ENCODE measurements at places on chromosomes 5 and 9.
A peak's percentile ranks its signal among the peaks of the same experiment; 100 is the strongest.

- no peak for DNase-seq
Measured at GRCh38 chr9:123468541-123468940, 112.5 kb downstream of the CRB2 start.

DNA sequence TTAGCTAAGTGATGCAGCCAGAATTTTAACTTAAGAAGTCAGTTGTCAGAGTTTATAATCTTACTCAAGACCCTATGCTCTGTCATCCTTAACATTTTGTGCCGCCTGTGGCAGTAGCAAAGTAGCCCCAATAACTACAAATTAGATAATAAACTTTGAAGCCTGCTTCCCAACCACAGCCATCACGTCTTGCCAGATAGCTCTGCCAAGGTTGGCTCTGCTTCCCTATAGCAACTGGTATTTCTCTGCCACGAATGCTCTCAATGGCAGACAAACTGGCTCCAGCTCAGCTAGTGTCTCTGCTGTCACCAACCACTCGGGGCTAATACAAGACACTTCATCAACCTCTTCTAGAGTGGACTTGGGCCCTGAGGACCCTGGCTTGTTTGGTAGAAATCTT is 576.1 kb downstream of the CDH12 start:
- no peak for DNase-seq

DNA sequence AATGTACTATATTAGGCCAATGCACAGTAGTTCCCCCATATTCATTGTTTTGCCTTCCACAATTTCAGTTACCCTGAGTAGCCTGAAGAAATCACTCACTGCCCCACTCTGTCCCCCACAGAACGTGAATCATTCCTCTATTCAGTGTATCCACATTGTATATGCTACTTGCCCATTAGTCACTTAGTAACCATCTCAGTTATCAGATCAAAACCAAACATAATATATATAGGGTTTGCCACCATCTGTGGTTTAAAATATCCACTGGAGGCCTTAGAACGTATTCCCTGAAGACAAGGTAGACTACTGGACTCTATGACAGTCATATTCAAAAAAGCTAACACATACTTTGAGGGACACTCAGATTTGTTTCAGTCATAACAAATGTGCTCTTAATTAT is 465.7 kb upstream of the RGMB start:
- DNase-seq, result no peak

GRCh38 chr9:111871499-111871855 is 25.1 kb upstream of the UGCG start:
- DNase-seq, result no peak

DNA sequence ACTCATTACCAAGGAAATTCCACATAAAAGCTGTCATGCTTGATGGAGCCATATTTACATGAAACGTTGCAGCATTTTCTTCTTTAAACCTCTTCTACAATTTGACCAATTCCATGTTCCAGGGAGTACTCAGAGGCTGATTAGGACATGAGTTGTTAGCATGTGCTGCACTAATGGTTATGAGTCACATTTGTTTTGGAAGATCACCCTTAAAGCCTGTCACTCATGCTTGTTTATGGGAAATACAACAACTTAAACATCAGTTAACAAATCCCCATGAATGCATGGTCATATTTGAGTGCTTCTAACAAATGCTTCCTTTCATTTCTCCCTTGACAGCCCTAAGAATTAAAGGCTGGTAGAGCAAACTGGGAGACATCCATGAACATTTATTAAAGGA is 156.1 kb downstream of the GHR start:
- DNase-seq, result no peak

DNA sequence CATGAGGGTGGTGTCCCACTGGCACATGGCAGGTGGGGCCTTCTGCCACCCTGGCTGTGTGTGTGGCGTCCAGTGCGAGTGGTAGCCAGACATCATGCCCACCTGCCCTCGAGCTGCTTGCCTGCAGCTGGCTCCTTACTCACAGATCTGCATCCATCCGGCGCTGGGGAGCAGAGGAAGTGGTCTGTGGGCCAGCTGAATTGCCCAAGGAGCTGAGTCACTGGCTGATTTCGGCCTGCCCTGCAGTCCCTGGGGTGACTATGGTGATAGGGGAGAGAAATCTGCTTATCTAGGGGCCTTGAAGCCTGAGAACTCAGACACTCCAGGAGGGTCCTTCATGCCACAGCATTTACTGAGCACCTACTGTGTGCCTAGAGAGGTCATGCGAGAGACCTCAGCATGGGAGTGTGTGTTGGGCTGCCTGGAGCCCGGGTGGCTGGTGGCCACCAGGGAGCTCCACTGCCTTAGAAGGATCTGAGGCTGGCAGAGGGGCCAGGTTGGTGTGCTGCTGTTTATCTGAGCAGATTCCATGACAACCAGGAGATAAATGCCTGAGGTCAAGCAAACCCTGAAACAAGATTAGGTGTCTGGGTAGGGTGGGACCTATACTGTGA is 57.1 kb downstream of the SLC22A5 start:
- no peak for DNase-seq

DNA sequence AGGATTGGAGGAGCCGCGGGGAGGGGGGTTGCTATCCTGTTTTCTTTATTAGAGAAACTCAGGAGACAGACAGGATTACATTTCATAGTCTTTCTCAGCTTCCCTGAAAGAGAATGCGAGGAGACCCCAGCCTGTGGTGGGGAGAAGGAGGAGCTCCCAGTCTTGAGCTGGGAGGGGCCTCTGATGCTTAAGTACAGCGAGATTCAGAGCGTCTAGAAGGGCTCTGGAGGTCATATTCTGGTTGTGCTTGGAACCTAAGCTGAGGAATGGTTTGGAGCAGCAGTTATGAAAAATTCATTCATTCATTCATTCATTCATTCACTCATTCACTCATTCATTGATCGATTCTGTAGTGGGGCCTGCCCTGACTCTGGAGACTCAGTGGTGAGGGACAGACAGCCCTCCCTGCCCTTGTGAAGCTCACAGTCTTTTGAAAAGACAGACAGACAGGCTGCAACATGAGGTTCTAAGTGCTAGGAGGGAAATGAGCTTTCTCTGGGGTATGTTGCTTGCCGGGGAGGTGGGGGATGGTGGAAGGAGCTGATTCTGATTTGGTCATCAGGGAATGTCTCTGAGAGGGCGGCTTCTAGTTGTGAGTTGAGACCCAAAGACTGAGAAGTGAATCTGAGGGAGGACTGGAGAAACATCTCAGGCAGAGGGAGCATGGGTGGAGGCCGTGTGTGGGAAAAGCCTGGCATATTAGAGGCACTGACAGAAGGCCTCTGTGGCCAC is 2.5 kb upstream of the SPRY4 start:
- DNase-seq, result no peak

DNA sequence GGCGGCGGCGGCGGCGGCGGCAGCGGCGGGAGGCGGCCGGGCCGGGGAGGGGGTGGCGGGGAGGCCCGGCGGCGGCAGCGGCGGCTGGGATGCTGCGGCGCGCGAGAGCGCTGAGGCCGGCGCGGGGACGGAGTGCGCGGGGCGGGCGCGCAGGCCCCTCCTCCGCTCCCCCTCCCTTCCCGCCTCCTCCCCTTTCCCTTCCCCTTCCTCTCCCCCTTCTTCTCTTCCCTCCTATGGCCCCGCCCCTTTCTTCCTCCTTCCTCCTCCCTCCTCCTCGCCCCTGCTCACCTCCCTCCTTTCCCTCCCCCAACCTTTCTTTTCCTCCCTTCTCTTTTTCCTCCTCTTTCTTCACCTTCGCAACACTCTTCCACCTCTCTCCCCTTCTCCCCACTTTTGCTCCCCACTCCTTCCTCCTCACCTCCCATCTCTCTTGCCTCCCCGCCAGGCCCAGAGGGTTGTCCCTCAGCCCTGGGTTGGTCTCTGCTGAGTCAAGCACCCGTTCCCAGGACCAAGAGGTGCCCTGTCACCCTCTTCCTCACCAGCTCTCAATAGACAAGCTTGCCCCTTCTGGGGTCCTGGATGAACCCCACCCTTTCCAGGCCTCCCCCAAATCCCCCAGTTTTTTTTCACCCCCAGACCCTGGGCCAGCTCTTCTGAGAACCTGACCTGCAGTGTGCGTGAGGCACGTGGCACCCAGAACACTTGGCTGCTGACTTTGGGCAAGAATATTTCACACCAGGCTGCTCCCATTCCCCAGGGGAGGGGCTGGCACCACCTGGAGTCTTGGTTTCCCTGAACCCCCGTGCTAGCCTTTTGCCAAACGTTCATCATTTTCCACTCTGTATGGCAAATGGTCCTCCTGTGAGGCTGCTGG is at the start of gene SEMA4D:
SEMA4D (minus strand) TSS at position 136 of the 874 bp plus-strand sequence. CDS start 92,657 bp downstream, outside the sequence.
- DNase-seq, result peak; percentile 74

DNA sequence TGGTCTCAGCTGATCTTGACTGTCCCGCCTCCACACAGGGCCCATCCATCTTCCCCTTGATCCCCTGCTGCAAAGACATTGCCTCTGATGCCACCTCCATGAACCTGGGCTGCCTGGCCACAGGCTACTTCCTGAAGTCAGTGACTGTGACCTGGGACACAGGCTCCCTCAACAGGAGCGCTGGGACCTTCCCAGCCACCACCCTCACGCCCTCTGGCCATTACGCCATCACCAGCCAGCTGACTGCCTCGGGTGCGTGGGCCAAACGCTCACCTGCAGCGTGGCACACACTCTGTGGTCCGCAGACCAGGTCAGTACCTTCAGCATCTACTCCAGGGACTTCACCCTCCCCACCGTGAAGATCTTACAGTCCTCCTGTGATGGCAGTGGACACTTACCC is 71.9 kb downstream of the INSL6 start:
- no peak for DNase-seq

DNA sequence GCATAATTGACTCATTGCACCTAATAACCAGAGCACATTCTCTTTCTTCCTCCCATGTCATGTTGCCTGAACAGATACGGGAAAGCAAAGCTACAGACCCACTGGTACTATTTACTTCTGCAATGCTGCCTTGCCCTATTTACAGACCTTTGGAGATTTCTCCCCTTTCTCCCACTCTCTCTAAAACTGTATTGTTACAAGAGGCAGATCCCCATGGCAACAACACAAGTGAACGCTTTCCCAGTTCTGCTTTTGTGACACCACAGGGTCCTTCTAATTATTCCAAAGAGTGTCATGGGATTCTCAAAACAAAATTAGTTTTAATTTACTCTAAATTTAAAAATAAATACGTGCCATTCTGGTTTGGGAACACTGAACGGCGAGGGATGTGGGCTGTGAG is 104.7 kb downstream of the KCTD16 start:
- no peak for DNase-seq

GRCh38 chr5:60687927-60688720 is 11.8 kb downstream of the DEPDC1B start:
- no peak for DNase-seq

DNA sequence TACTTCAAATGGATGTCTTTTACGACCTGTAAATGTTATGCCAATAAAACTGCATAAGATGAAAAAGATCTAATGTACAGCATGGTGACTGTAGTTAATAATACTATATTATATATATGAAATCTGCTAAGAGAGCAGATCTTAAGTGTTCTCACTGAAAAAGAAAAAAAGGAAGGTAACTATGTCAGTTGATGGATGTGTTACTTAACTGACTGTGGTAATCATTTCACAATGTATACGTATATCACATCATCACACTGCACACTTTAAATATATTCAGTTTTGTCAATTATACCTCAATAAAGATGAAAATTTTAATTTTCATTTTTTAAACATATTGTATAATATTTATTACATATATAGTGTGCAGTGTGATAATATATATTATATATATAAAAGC is 31.9 kb downstream of the THBS4 start:
- DNase-seq, result no peak

- DNase-seq, result no peak
Measured at GRCh38 chr5:15560421-15560820, 60.4 kb downstream of the FBXL7 start.
